ENCODE measurements at places on chromosomes 5 and 9. TPM values are rescaled to one million over a fixed set of nuclear protein-coding genes. Genes with fewer than 3 reads are reported as not detected.

PLCXD3 gene
- under 0.01 TPM for total RNA-seq

SAXO1 gene
- total RNA-seq = not detected

SPATA31D4 gene
- total RNA-seq = not detected

NTMT1 gene
- total RNA-seq = 32.3 TPM

CARD9 gene
- total RNA-seq = under 0.01 TPM

SIL1 gene
- total RNA-seq = 70.8 TPM

CCDC183 gene
- total RNA-seq = not detected

PROB1 gene
- total RNA-seq = 0.72 TPM

SPATA31E1 gene
- total RNA-seq = not detected

PPP3R2 gene
- not detected for total RNA-seq

TRIM7 gene
- 28.2 TPM for total RNA-seq

AGXT2 gene
- not detected for total RNA-seq

FLT4 gene
- 0.96 TPM for total RNA-seq

FOXD4L4 gene
- not detected for total RNA-seq

AP3B1 gene
- 22.9 TPM for total RNA-seq

COL5A1 gene
- total RNA-seq = 0.72 TPM

SH3RF2 gene
- 10.9 TPM for total RNA-seq

SMC5 gene
- total RNA-seq = 12.8 TPM

MARCOL gene
- total RNA-seq = not detected

HAVCR2 gene
- 0.43 TPM for total RNA-seq

C5orf52 gene
- total RNA-seq = not detected

PCDHA6 gene
- total RNA-seq = 0.48 TPM

FAT2 gene
- 139 TPM for total RNA-seq

ITK gene
- total RNA-seq = not detected

CBY3 gene
- total RNA-seq = not detected

PCDHB12 gene
- not detected for total RNA-seq

IFNA1 gene
- not detected for total RNA-seq

CDHR2 gene
- not detected for total RNA-seq

NR2F1-AS1 gene
- total RNA-seq = under 0.01 TPM

PCA3 gene
- not detected for total RNA-seq

MSX2 gene
- not detected for total RNA-seq

GDNF gene
- total RNA-seq = under 0.01 TPM

RAB3C gene
- not detected for total RNA-seq

CTSV gene
- total RNA-seq = 36.9 TPM

TRIM52 gene
- 1.7 TPM for total RNA-seq

NSG2 gene
- total RNA-seq = under 0.01 TPM

SLC36A2 gene
- not detected for total RNA-seq

SYK gene
- total RNA-seq = 15.2 TPM

NUTM2G gene
- not detected for total RNA-seq

UCK1 gene
- total RNA-seq = 12.8 TPM

ZNG1E gene
- 28.4 TPM for total RNA-seq
